Eye (tissue), 1 donor: ENCODE measurements at places on chromosomes 3 and 15.

DNA sequence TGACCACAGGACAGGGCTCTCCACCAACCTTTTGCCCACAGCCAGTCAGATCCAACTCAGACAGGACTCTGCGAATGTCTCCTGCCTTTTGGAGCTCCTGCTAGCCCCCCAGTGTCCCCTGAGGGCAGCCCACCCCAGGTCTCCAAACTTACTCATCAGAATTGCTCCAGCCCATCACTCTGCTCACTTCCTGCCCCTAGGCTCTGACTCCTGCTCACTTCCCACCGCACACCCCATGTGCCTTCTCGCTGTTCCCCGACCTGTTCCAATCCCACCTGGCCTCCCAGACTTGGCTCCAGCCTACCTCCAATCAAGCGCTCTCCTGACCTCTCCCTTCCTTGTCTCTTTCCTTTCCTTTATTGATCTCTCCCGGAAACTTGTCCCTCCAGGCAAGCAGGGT lies 5.9 kb upstream of the STRA6 start:
- no peak for DNase-seq

GRCh38 chr3:23723141-23723540 lies 82.6 kb upstream of the UBE2E1 start:
- no peak for DNase-seq

DNA sequence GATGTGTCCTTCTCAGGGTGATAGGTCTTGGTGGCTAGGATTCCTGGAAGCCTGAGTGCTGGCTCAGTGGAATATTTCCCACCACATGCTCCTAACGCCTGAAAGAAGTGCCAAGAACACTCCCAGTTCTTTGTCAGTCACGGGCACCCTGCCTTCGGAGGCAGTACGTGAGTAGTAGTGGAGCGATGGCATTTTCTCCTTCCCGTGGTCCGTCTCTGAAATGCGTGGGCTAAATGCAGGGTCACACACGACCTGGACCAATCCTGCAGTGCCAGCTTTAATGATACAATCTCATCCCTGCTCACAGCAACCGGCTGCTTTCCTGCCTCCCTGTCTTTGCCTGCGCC lies 14.5 kb downstream of the H1-8 start:
- DNase-seq: no peak

DNA sequence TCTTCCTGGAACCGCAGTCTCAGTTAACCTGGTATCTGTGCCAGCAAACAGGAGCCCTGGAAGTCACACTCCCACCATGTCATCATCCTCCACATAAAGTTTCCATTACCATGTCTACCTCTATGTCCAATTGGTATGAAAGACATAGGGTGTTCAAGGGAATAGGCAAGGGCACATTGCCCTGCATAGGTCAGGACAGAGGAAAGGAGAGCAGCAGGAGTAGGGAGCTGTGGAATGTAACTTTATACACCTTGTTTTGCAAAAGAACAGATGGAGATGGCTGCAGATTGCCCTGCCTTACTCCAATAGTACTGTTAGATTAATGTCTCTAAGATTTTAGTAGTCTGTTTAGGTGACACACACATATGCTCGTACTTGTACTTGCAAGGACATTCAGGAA lies 1056.4 kb downstream of the NTRK3 start:
- DNase-seq: no peak

DNA sequence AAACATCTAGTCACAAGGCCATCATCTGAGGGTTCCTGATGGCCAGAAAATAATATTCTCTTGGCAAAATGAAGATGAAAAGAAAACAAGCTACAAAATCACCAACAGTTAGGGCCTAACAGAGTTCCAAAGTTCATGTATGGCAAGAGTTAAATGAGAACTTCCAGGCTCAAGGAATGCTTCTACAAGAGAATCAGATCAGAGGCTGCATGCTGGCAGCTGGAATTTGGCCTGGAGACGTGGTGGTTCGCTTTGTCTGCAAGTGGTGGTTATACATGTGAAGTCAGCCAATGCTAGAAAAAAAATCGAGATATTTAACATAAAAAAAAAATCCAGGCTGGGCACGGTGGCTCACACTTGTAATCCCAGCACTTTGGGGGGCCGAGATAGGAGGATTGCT lies 5.6 kb downstream of the SIAH2 start:
- DNase-seq: no peak

- DNase-seq: no peak
Observed at GRCh38 chr3:171314341-171314740, 145.9 kb downstream of the TNIK start.

GRCh38 chr3:64417816-64418215 lies 192.6 kb upstream of the PRICKLE2 start:
- DNase-seq: peak; percentile 59

DNA sequence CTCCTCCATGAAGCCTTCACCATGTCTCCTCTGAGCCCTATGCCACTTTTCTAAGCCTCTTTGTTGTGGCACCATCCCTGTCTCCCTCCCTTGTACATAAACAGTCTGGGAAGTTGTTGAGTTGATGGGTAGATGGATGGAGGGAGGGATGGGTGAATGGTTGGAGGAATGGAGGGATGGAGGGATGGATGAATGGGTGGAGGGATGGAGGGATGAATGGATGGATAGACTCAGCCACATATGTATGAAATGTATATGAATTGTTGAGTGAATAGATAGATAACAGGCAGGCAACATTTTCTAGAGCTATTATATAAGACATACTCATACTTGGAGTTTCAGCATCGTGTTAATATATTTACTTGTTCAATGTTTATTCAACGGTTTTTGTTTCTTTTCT lies 58.3 kb upstream of the HES1 start:
- no peak for DNase-seq

DNA sequence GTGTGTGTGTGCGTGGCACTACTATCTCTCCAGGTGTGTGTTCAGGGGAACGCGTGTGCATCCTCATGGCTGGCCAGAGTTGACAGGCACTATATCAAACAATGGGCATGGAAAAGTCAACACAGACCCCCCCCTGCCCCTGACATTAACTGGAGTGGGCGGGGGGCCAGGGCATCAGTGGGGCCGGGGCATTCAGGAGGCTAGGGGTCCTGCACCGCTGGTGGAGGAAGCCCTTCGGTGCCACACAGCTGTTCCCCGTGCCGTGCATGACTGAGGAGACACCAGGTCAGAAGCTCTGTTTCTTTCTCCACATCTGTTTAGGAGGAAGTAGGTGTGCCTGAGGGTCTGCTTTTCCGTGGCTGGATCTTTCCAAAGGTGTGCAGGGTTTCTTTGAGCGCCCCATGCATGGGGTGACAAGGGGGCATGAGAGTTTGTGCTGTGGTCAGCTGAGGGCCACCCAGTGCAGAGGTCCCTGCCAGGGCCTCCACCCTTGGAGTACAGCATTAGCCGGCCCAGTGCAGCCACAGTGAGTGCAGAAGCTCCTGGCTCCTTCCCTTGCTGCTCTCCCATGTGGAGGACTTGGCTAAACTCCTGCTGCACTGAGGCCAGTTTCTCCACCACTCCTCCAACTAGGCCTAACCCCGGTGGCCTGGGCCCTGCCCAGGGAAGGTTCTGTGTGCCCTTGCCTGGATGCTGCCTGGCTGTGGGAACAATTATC lies 7.5 kb downstream of the C3orf22 start:
- no peak for DNase-seq

DNA sequence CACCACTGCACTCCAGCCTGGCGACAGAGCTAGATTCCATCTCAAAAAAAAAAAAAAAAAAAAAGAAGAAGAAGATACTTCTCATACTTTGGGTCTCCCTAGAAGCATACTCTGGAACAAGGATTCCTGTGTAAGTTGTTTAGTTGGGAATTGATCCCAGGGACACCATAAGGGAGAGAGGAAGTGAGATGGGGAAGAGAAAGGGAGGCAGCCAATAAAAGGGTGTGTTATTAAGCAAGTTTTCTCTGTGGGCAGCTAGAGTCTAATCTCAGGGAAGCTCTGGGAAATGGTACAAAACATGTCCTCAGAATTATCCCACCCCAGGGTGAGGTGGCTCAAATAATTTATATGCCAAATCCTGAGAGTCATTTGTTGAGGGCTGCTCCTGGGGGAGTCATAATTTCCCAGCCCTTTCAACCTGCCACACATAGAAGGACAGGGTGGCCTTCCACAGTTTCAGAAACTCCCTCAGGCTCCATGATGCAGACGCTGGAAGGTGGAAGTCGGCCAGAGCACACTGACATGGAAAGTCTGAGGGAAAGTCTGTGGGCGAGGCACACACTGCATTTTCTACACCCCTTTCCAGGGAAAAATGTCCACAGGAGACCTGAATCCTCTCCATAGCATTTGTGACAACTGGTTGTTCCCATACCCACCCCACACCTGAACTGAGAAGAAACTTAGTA lies 86.4 kb upstream of the SLC4A7 start:
- no peak for DNase-seq

DNA sequence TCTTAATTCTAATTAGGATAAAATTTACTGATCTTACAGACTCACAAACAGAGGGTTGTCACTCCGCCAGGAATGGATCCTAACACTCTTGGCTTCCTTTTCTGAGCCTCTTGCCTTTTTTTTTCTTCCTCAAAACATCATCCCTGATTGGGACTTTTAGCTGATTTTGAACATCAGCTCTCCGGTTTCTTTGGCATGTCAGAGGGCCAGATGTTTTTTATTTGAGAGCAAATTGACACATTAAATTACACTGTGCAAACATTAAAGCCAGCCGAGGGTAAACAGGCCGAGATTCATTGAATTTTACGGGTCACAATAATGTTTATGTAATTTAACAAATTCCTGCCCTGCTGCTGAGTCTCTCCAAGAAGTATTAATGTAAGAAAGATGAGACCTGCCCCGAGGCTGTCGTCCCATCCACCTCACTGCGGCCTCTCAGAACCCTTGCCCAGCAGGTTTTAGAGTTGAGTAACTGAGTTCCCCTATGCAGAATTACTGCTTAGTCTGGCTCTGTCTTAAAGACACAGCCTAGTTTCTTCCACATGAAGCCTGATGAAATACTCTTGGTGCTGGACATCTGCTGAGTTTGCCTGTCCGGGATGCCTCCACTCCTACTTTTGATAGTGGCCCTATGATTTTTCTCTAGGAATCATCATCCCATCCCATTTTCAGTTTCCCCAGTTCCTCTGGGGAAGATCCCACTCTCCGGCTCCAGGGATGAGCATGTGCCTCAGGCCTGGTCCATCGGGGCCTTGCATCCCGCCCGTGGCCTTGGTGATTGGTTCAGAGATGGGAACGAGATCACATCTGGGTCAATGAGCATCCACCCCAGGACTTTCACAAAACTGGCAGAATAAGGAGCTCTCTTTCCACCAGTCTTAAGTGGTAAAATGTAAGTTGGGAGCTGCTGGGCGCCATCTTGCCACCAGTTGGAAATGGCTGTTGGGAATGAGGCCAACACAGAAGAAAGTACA lies 226.6 kb upstream of the TLE3 start:
- DNase-seq: peak; percentile 87

GRCh38 chr3:175301741-175302140 lies 442.6 kb downstream of the NAALADL2 start:
- no peak for DNase-seq

GRCh38 chr15:63051156-63052066 lies 8.9 kb downstream of the TPM1 start:
- DNase-seq: no peak

DNA sequence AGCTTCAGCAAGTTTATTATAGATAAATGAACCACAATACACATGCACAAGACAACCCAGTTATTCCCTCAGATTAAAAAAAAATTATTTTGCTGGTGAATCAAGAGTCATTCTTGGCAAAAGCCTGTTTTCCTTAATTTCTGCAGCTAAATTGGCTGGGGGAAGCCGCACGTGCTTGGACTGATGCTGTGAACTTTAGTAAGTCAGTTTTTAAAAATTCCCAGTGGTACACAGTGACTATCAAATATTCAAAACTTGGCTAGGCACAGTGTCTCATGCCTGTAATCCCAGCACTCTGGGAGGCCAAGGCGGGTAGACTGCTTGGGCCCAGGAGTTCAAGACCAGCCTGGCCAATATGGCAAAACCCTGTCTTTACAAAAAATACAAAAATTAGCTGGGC lies 23.9 kb downstream of the EHD4 start:
- no peak for DNase-seq

DNA sequence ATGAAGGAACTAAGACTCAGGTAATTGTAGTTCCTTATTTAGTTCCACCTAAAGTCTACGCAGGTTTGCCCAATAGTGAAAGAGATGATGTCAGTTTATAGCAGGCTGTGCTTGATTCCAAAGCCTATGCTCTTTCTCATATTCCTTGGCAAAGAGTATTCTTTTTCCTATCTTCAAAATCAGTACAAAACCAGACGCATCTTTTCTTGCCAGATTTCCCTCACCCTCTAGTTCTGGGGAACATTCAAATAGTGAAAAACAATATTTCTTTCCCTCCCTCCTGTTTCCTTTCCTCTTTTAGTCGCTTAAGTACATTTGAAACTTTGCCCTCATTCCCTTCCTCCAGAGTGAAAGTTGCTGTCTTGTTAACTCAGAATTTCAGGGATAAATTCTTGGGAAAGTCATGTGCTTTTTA lies 134.6 kb upstream of the PDZRN3 start:
- peak; percentile 68 for DNase-seq

DNA sequence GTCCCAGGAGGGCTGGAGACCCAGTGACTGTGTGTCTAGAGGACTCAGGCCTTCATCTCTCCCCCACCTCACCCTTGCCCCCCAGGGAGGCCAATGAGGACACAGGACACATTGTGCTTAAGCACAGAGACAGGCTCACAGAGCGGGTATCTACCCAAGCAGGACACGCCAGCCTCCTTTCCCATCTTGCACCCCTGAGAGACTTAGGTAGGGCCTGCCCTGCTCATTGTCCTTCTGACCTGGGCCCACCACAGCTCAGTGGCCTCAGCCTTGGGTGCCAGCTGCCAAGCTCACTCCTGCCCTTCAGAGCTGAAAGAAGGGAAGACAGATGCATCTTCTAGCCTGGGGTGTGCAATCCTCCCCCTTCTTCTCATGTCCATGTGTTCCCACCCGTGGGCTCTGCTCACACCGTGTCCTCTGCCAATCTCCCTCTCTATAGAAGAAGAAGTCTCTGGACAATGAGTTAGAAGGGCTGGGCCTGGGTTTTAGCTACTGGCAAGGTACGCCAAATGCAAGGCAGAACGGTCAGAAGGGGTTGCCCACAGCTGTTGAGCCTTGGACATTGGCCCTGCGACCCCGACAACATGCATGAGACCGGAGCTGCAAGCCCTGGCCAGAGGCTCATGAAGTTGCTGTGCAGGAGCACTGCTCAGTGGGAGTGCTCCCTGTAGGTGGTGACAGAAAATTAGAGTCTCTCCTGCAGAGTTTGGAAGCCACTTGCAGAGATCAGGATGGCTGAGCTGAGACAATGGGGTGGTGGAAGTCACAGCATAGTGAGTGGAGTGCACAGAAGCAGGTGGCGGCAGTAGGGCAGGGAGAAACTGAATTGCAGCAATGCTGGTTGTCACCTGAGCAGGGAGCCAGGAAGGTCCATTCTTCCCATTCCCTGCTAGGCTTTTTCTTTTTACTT lies 32.8 kb downstream of the ACSBG1 start:
- no peak for DNase-seq

DNA sequence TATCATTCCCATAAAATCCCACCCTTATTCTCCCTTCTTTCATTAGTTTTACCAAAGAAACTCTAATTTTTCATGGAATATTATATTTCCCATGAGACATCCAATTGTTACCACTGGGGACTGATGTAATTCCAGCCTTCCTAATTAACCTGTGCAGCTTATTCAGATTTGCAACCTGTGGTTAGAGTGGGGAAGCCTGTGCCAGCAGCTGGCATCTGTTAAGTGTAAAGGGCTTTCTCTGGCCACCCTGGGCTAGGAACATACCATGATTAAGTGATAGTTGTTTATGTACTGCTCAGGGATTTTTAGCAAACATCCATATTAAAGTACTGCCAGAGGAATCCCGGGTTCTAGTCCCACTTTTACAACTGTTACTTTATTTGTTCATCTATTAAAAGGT lies 78.2 kb downstream of the TPRG1 start:
- no peak for DNase-seq

- DNase-seq: no peak
Observed at GRCh38 chr3:63355809-63356208, 77.7 kb downstream of the SYNPR start.

GRCh38 chr3:142445816-142446254 lies 2.0 kb downstream of the XRN1 start:
- DNase-seq: no peak
